ENCODE measurements at places on chromosomes 7 and 10. TPM values are rescaled to one million over a fixed set of nuclear protein-coding genes. Genes with fewer than 3 reads are reported as not detected.

GRCh38 chr7:151379193-151379520, 30.7 kb downstream of the WDR86 start:
- DNase-seq = no peak

- DNase-seq = no peak
Observed at GRCh38 chr7:17015598-17016031, 133.8 kb upstream of the AGR3 start.

DNA sequence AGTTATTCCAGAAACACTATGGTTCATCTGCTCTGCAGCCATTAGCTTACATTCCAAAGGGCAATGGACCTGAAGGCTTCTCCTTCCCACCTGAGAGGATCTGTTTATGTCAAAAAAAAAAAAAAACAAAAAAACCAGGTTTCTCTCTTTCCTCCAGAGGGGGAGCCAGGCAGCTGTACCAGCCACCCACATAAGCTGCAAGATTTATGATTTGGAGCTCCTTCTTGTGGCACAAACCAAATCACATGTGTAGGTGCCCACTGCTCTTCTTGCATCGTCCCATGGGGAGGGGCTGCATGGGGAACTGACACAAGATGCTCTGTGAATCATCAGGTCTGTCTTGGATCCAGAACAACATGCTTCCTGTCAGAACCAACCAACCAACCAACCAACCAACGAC, 231.6 kb upstream of the IGFBP3 start:
- DNase-seq = no peak

- DNase-seq = no peak
Observed at GRCh38 chr7:157016352-157017041, 6.0 kb upstream of the MNX1 start.

- no peak for DNase-seq
Observed at GRCh38 chr10:56623064-56623463, 262.0 kb upstream of the ZWINT start.

GRCh38 chr10:22250897-22251660, 33.3 kb upstream of the EBLN1 start:
- no peak for DNase-seq

- no peak for DNase-seq
Observed at GRCh38 chr10:120931999-120932398, 80.8 kb downstream of the WDR11 start.

- DNase-seq = no peak
Observed at GRCh38 chr10:121556455-121556854, 41.8 kb downstream of the FGFR2 start.

DNA sequence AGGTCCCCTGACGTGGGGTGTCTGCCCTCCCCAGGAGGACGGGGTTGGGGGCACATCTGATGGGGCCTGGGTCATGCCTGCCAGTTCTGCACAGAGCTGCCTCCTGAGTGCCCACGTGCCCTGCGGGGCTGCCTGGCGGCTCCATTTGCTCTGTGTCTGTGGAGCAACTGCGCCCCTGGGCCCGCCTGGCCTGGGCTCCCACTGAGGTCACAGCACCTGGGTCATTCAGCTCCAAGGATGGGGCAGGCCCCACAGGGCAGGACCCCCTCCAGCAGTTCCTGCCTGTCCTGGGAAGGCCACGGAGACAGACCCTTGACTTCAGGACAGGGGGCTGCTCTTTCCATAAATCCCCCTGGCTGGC, 590.6 kb downstream of the PTPRN2 start:
- no peak for DNase-seq

- DNase-seq = no peak
Observed at GRCh38 chr7:104005197-104005596, 15.7 kb upstream of the RELN start.

GRCh38 chr7:99562832-99563231, 4.4 kb downstream of the ZNF655 start:
- DNase-seq = peak; percentile 89

DNA sequence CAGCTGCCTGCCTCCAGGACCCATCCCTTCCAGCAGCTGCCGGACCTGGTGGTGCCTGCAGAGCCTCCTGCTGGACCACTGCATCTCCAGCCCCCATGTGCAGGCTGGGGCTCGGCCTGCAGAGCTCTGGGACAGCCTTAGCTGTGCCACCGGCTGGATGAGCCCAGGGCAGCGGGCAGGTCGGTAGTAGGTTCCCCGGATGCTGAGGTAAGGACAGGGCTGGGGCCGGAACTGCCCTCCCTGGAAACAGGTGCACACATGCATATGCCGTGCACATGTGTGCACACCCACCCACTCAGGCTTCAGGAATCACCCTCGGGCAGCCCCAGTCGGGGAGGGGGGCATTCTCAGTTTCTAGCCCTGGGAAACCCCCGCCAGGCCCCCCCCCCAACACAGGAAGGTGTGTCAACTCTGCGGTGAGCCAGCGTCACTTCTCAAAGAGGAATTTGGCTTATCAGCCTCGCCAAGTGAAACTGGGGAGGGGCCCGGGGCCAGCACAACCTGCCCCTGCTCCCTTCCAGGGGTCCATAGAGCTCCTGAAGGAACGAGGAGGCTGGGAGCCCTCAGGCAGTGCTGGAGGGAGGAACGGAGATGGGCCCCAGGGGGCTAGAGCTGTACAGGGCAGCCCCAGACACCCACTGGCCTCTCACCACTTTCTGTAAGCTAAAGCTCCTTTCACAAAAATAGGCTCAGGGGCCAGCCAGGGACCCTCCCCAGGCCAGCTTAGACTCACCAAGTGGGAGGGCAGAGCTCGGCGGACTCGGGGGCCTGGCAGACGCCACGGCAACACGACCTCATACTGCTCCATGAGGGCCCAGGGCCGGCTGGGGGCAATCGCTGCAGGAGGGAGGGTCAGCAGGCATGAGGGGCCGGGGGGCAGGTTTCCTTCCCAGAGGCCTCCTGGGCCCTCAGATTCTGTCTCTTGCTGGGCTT, 1.7 kb downstream of the ADAM8 start:
- DNase-seq = no peak

DNA sequence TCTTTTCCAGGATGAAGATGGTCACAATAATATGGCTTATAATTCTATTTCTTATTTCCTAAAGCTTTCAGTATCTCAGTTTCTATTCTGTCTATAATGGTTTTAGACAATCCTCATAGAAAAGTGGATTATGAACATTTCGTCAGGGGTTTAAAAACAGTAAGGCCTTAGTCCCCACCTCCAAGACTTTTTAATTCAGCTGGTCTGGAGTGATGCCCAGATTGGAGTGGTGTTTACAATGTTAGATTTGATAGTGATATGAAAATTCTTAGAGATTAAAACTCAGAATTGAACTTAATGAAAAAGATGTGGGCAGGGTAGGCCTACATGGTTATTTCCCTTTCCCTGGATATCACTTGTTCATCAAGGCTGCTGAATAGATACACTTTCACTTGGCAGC, 1238.3 kb downstream of the SORCS3 start:
- no peak for DNase-seq

DNA sequence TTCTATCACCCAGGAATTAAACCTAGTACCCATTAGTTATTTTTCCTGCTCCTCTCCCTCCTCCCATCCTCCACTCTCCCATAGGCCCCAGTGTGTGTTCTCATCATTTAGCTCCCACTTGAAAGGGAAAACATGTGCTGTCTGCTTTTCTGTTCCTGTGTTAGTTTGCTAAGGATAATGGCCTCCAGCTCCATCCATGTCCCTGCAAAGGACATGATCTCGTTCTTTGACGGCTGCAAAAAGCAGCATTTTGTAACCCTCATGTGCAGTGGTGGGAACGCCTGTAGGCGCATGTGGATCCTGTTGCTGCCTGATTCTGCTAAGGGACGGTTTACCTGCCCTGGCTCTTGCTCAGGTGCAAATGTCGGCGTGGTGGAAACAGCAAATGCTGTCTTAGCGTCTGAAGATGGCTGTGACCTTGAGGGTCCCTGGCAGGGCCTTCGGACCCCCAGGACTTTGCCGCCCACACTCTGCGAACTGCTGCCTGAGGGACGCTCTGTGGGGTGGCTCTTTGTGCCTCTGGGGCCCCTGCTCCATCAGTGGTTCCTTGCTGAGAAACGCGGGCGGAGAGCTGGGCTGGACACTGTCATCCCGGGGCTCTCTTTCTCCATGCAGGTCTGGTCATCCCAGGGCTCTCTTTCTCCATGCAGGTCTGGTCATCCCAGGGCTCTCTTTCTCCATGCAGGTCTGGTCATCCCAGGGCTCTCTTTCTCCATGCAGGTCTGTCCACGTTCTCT, 5.6 kb upstream of the MTG1 start:
- no peak for DNase-seq

- peak; percentile 44 for DNase-seq
Observed at GRCh38 chr7:1664711-1665548, 5.1 kb upstream of the ELFN1 start.

The SDK1 gene
- total RNA-seq = 1.1 TPM

The HECTD2 gene
- 14.0 TPM for total RNA-seq

The KAZALD1 gene
- total RNA-seq = 36.1 TPM

The FAM24A gene
- not detected for total RNA-seq

The CRPPA gene
- 0.38 TPM for total RNA-seq

The MYOZ1 gene
- total RNA-seq = not detected

The HOXA7 gene
- total RNA-seq = 4.1 TPM

The CPN1 gene
- total RNA-seq = not detected

The MMD2 gene
- not detected for total RNA-seq

The LAMB4 gene
- total RNA-seq = 0.59 TPM

The PUS7 gene
- 50.6 TPM for total RNA-seq

The TMEM236 gene
- total RNA-seq = 0.17 TPM

All from NCI-H460 (cell line).